Fibroblast of mammary gland (primary cell): ENCODE measurements at places on chromosomes 11 and 22.

DNA sequence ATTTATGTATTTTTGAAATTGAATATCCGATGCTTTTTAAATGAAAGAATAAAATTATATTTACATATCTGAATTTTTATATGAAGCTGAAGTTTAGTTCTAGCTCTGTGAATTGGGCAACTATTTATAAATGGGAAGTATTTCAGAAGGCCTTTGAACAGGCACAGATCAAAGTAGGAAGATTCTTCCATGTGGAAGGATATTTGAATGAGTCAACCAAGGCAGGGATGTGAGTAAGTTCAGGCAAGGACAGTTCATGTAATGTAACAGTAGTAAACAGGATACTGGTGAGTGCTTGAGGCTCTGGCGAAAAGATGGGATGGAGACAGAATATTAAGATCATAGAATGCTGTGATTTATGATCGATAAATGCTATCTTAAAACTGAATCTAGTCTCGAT lies 417.8 kb upstream of the CCDC179 start:
- DNase-seq: peak; percentile 81

DNA sequence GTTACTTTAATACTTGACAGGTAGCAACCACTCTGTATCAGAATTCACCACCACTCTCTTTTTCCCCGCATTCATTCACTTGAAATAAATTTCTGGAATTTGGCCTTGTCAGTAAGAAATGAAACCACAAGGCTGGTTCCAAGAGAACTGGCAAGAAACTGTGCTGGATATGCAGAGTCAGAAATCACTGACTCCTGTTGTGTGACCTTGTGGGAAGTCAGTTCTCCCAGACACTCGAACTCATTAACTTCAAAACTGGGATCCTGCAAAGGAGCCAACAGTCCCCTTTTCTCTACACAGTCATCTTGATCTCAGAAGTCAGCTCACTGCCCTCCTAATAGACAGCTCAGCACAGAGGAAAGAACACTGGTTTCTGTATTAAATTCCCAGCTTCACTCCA lies 142.7 kb downstream of the LRRC4C start:
- DNase-seq: no peak

DNA sequence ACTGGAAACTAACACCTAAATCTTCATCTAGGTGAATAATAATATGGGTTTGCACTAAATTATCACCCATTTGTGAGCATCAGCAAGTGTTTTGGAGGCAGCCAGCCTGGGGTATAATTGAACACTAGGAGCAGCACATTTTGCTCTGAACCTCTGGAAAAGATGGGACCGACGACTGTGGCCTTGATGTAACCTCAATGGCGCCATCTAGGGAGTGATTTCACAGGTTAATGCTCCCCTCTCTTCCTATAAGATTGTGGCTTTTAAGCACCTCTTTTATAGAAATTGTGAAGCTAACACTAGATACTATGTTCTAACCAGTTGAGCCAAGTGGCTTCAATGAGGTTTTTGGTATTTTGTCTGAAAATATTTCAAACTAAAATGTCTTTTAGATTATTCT lies 203.7 kb downstream of the NELL1 start:
- DNase-seq: no peak

GRCh38 chr11:70575396-70576060 lies 177.2 kb downstream of the CTTN start:
- no peak for DNase-seq

- no peak for DNase-seq
Observed at GRCh38 chr22:50705851-50706351, 32.1 kb upstream of the ACR start.

GRCh38 chr22:37229805-37230672 lies 14.0 kb downstream of the RAC2 start:
- peak; percentile 55 for DNase-seq

- peak; percentile 36 for DNase-seq
Observed at GRCh38 chr11:105392556-105392955, 217.3 kb upstream of the GRIA4 start.

DNA sequence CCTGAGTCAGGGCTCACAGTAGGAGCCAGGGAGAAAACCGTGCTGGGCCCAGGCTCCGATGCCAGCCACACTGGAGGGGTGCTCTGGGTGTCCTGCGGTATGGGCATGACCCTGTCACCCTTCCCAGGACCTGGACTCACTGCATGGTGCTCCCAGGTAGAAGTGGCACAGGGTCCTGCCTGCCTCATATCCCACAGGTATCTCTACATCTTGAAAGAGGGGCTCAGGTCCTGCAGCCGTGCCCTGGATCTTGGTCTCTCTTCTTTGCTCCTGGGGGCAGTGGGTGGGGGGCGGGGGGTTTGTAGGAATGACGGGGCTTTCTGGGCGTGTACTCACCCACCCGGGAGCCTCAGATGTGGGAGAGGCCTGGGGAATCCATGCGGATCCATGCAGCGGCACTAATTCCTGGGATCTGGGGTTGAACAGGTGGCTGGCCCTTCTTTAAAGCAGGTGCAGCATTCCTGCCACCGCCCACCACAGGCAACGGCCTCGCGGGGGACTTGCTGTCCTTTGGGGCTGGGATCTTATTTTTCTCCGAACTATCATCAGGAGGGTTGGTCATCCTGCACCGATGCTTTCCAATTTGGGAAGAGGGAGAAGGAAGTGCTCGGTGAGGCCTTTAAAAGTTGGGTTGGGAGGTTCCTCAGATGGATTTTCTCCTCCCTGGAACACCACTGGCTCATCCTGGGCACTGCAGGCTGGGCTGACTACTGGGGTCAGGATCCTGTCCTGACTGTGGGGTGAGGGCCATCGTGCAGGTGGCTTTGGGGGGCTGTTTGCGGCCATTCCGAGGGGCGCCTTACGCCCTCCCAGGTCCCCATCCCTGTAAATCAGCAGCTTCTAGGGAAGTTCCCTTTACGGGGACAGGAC lies 886.4 kb downstream of the BRD1 start:
- DNase-seq: no peak

GRCh38 chr22:27663812-27664211 lies 137.7 kb downstream of the MN1 start:
- DNase-seq: no peak

DNA sequence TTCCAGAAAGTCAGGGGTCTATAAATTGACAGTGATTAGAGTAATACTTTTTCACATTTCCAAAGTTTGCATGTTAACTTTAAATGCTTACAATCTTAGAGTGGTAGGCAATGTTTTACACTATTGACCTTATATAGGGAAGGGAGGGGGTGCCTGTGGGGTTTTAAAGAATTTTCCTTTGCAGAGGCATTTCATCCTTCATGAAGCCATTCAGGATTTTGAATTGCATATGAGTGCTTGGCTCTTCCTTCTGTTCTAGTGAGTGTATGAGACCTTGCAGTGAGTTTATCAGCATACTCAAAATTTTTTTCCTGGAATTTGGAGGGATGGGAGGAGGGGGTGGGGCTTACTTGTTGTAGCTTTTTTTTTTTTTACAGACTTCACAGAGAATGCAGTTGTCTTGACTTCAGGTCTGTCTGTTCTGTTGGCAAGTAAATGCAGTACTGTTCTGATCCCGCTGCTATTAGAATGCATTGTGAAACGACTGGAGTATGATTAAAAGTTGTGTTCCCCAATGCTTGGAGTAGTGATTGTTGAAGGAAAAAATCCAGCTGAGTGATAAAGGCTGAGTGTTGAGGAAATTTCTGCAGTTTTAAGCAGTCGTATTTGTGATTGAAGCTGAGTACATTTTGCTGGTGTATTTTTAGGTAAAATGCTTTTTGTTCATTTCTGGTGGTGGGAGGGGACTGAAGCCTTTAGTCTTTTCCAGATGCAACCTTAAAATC lies 5.3 kb downstream of the MALAT1 start:
- peak; percentile 55 for DNase-seq

- no peak for DNase-seq
Observed at GRCh38 chr11:27174021-27174420, 133.4 kb downstream of the BBOX1 start.

- DNase-seq: peak; percentile 100
Observed at GRCh38 chr11:128497061-128497775, 90.1 kb downstream of the ETS1 start.

DNA sequence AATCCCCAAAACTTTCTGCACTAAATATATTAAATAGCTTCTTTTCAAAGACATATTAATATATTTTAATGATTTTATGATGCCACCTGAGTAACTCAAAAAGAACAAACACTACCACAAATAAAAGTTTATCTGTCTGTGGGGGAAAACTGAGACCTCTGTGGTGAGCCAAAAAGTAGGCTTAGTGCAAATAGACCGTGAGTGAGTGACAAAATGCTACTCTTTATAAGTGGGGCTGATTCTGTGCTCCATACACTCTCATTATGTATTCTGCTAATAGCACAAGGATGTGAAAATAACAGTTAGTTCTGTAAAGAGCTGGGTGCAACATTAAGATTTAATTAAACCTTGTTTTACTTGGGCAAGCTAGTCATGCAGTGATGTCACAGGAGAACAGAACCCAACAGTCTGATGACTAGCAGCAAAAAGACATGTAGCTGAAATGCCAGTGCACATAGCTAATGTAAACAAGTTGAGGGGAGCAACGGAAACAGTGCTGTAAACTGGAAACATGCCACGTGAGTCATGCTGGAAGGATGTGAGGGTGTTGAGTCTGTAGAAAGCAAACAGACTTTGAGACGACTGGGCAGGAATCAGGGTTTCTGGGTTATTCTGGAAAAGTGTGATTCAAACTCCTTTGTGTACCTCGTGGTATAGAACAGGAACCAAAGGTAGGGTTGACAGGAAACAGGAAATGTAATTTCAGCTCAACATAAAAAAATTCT lies 1130.4 kb downstream of the LRRC4C start:
- DNase-seq: peak; percentile 99

- DNase-seq: no peak
Observed at GRCh38 chr11:57440744-57441414, 14.0 kb upstream of the SLC43A3 start.

GRCh38 chr11:40162901-40163883 lies 1296.3 kb downstream of the LRRC4C start:
- no peak for DNase-seq

DNA sequence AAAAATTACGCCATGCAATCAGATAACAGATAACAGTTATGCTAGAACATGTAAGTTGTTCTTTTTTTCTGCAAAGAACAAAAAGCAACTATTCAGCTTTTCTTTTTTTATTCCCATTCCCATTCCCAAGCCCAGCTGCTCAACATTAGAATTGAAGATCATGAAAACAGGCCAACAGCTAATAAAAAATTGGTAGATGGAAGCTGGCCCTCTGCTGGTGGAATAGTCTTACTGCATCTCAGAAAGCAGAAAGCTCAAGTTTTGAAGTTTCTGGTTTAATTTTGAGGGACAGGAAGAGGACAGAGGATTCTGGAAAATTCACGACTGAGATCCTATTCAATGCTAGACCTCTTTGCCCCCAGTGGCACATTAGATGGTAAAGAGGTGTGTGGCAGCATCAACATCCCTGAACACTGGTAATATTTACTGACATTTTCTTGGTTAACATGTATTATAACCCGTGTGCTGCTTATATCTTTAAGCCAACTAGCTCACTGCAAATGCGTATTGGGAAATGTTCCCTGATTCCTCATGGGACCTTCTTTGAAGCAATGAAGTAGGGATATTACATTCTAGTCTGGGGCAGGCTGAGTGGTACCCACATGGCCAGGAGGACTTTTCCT lies 591.2 kb downstream of the OPCML start:
- peak; percentile 23 for DNase-seq

GRCh38 chr11:36594316-36594989 lies at the start of gene IFTAP:
Gene IFTAP, plus strand, starts transcription at chr11:36594502. Its CDS starts 15,602 bp downstream, at chr11:36610104.
- DNase-seq: peak; percentile 91

- no peak for DNase-seq
Observed at GRCh38 chr11:133711545-133711944, 133.8 kb downstream of the SPATA19 start.

DNA sequence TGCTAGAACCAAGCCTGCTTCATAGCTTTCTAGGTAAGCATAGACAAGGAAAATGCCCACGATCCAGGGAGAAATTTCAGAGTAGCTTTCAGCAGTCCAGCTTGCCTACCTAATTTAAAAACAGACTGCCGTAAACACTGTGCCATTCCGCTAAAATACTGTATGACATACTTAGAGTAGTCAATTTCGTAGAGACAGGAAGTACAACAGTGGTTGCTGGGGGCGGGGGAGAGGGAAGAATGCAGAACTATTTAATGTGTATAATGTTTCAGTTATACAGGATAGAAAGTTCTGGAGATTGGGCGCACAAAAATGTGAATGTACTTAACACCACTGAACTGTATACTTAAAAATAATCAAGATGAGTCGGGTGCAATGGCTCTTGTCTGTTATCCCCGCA lies 56.7 kb downstream of the C11orf58 start:
- no peak for DNase-seq

- peak; percentile 78 for DNase-seq
Observed at GRCh38 chr22:37804881-37805809, 2.6 kb upstream of the GCAT start.

GRCh38 chr11:3156282-3156660 lies 8.8 kb downstream of the OSBPL5 start:
- DNase-seq: peak; percentile 37

DNA sequence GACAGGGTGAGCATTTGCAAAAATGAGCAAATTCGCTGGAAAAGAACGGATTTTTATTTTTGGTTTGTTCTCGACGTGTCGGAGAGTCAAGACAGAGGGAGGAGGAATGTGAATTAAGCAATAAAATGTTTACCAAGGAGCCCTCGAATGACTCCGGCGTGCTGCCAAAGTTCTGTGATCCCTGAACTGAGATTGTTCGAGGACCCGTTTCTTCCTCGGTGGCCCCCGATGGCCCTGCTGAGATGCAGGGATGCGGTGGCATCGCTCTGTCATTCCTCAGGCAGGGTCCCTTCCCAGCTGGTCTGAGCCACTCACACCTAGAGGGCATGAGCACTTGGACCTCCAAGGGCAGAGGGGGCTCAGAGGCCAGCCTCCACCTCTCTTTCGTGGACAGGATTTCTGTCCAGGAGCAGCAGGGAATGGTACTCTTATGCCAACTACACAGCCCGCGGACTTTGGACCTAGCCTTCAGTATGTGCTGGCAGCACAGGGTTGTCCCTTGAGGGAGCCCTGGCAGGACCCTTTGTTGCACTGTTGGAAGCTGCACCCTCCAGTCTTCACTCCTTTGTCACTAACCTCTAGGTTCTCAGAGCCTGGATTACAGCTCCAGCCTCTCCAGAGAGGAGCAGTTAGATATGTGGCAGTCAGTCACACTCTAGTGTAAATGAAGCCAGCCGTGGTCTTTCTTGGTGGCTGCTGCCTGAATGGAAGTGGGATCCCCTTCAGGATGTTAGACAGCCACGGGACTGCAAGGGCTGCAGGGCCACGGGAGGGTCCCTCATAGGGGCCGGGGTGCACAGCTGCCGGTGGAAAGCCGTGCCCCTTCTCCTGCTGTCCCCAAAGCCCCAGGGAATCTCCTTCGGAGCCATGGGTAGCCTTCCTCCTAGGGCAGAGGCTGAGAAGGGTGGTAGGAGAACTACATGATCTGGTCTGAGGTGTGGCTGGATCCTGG lies 109.4 kb upstream of the ANO1 start:
- DNase-seq: no peak
